Neural cell (in vitro differentiated cells): ENCODE measurements at places on chromosomes 2 and 18. TPM values are rescaled to one million over a fixed set of nuclear protein-coding genes. Genes with fewer than 3 reads are reported as not detected.

The MALL gene
- polyA plus RNA-seq: not detected in 2 replicates

The DIPK1C gene
- not detected in 2 replicates for polyA plus RNA-seq

The MBD1 gene
- polyA plus RNA-seq: 106 and 130 TPM in 2 replicates

The SH3RF3 gene
- 0.52 and 0.53 TPM in 2 replicates for polyA plus RNA-seq

The LYPD6B gene
- polyA plus RNA-seq: 0.68 and 7.7 TPM in 2 replicates

The ELOA2 gene
- not detected in 2 replicates for polyA plus RNA-seq

The TMEM247 gene
- polyA plus RNA-seq: not detected in 2 replicates

The EFHD1 gene
- polyA plus RNA-seq: not detected in 2 replicates

The TUBA3E gene
- polyA plus RNA-seq: not detected in 2 replicates

The NDUFB3 gene
- 111 and 154 TPM in 2 replicates for polyA plus RNA-seq

The SNRPD1 gene
- polyA plus RNA-seq: 51.1 and 68.2 TPM in 2 replicates

The RIT2 gene
- polyA plus RNA-seq: 1.1 and 2.3 TPM in 2 replicates

The HOXD1 gene
- not detected in 2 replicates for polyA plus RNA-seq
